NCI-H2081 treated with DMSO at 0.1 percent for 48 hours (cell line): ENCODE measurements at places on chromosomes 6 and 20.

DNA sequence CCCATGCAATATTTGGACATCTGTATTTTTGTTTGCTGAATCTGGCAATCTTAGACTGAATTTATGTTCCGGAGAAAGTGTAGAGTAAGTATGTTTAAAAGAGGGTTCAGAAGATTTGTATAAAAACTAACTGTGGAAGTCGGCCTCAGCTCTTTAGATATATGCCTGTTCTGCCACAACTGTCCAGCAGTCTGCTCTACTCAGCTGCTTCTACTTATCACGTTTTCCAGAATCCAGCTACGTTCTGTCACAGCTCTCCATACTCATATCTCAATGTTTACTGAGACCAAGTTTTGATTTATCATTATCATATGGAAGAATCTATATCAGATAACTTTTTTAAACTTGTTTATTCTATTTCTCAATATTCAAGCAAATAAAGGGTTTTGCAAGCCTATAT lies 721.3 kb downstream of the EYS start:
- no peak for DNase-seq

- no peak for DNase-seq
These were observed 979 bp upstream of the ABCF1 start for GRCh38 chr6:30570263-30570662.

GRCh38 chr6:170489836-170490235 lies 63.3 kb downstream of the PSMB1 start:
- no peak for DNase-seq

- no peak for DNase-seq
These were observed 370.9 kb upstream of the MARCKS start for GRCh38 chr6:113486199-113486598.

GRCh38 chr20:36676701-36677421 lies 30.9 kb upstream of the SLA2 start:
- no peak for DNase-seq

- no peak for DNase-seq
These were observed 732.8 kb upstream of the CITED2 start for GRCh38 chr6:140107216-140107615.

DNA sequence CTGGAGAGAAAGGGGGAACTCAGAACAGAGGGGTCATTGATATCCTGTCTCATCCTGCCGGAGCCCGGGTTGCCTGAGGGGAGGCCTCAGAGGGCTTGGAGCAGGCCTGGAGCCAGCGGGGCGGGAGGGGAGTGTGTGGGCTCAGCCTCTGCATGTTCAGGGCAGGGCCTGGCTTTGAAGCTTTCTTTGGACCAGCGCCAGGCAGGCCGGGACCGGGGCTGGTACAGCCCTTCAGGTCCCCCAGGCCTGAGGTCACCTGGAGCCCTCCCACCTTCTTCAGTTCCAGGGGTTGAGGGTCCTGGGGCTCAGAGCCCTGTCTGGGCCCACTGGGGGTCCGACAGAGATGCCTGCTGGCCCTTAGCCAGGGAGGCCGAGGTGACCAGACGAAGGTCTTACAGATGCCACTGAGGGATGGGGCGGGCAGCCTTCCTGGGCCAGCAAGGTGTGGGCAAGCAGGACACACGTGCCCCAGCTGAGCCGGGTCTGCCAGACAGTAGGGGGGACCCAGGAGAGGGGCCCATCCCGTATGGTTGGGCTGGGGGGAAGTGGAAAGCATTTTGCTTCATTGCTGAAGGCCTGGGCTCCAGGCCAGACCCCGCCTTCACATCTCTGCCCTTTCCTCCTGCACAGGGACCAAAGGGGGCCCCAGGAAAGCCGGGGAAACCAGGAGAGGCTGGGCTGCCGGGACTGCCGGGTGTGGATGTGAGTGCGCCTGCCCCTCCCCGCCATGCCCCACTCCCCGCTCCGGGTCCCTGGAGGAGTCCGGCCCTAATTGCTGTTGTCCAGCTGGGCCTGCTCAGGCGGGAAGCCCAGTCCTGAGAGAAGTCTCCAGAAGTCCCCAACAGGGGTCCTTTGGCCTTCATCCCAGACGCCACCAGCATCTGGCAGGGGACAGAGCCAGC lies 2.0 kb downstream of the COL9A3 start:
- no peak for DNase-seq

GRCh38 chr6:138176652-138177232 lies 15.0 kb downstream of the ARFGEF3 start:
- DNase-seq, result no peak
